ENCODE measurements at places on chromosomes 5 and 9.

DNA sequence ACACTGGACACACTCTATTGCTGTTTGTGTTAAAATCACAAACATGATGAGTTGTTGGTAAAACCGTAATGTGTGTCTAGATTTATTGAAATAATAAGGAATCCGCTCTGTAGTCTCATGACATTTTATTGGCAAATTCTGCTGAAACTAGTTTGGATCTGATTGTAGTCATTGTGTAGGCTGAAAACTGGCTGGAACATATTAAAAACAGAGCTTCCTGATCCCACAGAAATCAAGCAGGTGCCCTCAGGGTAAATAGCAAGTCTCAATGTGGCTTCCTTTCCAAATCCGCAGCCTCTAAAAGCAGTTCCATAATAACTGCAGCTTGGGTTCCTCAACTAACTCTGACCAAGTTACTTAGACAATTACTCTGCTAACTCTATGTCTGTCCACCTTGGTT is 427.5 kb upstream of the KIF2A start:
- no peak for DNase-seq
- no peaks in the 10 kb centered on the region for H3K4me1 ChIP-seq
- no peak overlapping the region for H3K27ac ChIP-seq
- H3K36me3 ChIP-seq, result no peaks in the 10 kb centered on the region

DNA sequence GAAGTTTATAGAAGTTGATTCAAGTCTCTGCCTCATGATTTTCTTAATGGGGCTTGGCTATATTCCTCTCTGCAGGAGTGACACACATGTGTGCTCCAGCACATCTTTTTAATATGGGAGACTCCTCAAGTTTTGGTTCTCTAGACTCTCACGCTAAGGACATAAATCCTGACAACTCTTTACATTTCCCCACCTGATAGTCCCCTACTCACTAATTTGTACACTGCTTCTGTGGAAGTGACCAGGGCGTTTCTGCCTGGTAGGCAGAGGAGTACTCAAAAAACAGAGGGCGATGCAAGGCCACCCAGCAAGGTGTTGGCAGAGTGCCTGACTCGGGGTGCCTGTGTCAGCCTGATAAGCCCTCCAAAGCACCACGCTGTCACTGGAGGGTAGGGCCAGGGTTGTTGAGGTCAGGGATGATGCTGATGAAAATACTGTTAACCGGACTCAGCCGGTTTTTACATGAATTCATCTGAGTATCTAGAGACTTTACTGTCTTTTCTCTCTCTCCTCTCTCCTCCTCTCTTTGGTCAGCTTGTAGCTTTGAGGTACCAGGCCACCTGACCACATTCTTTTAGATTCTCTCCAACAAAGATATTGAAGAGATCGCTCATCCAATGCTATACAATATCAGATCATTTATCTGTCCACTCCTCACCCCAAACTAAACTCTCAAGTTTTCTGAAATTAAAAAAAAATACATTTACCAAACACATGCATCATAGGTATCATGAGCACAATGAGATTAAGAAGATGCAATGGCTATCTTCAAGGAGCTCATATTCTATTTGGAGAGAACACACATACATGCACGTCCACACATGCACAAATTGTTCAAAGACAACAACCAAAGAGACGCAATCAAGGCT is 205.2 kb downstream of the PIK3R1 start:
- no peak overlapping the region for H3K4me3 ChIP-seq
- H3K27me3 ChIP-seq, result no peaks in the 10 kb centered on the region
- H3K4me1 ChIP-seq, result peaks cover 12% of the 10 kb centered on the region

- H3K36me3 ChIP-seq, result no peaks in the 10 kb centered on the region
- H3K27ac ChIP-seq, result no peak overlapping the region
- DNase-seq, result no peak
- H3K4me3 ChIP-seq, result no peak overlapping the region
- H3K27me3 ChIP-seq, result no peaks in the 10 kb centered on the region
These were observed 182.8 kb downstream of the SEMA5A start for GRCh38 chr5:9363026-9363425.

GRCh38 chr5:127186657-127187056 is 103.9 kb upstream of the MEGF10 start:
- peaks cover 7% of the 10 kb centered on the region for H3K27me3 ChIP-seq
- DNase-seq, result no peak
- H3K4me3 ChIP-seq, result no peak overlapping the region
- H3K4me1 ChIP-seq, result no peaks in the 10 kb centered on the region

- DNase-seq, result no peak
- H3K27ac ChIP-seq, result no peak overlapping the region
- no peak overlapping the region for H3K4me3 ChIP-seq
- H3K4me1 ChIP-seq, result no peaks in the 10 kb centered on the region
These were observed 271.0 kb downstream of the FSTL4 start for GRCh38 chr5:133341296-133341695.

DNA sequence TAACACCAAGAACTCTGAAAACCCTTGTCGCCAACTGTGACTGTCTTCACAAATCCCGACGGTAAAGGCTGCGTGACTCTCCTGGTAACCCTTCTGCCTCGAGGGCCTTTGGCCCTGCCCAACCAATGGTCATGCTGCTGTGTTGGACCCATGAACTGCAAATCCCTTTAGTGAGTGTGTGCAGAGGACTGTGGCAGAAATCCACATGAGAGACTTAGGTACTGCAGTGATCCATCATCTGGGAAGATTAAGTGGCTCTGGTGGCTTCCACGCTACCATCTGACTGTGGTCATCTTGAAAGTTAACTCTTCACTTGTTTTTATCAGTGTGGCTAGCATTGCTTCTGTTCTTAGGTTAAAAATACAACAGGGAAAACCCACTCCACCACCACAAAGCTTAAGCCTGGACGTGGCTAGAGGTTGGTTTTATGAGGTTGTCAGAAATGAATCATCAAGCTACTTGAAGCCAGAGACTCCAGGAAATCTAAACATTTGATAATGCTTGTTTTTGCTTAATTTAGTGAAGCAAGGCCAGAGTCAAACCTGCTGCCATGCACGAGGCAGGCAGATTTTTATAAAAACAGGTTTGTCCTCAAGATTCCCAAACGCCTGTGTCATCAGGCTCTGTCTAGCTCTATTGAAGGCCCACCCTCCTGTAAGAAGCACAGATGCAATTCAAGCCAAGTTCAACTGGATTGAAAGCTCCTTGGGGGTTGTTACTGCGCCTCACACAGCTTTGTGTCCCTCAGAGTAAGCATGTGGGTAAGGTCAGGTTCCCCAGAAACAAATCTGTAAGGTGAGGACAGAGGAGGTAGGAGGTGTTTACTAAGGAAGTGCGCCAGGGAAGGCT is 52.7 kb upstream of the ERCC6L2 start:
- H3K36me3 ChIP-seq, result no peaks in the 10 kb centered on the region
- no peak overlapping the region for H3K4me3 ChIP-seq
- DNase-seq, result no peak
- peaks cover 11% of the 10 kb centered on the region for H3K4me1 ChIP-seq

DNA sequence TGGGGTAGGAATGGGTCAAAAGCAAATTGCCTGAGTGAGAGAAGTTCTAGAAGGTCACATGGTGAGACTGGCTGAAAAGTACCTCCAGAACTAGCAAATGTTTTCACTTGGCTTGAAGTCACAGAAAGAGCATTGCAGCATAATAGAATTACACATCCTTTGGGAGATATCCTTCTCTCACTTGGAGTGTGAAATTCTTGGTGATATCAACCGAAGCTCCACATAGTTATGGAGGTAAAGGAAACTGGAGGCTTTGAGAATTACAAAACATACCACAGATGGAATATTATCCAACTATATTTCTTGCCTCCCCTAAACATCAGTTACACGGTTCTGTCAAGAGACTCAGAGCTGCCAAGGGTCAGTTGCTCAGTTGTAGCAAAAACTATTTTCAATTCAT is 182.4 kb downstream of the SEMA5A start:
- DNase-seq, result no peak
- no peaks in the 10 kb centered on the region for H3K4me1 ChIP-seq
- no peak overlapping the region for H3K27ac ChIP-seq
- no peak overlapping the region for H3K4me3 ChIP-seq
- H3K36me3 ChIP-seq, result no peaks in the 10 kb centered on the region

- H3K27me3 ChIP-seq, result no peaks in the 10 kb centered on the region
- DNase-seq, result no peak
- H3K36me3 ChIP-seq, result peaks cover 17% of the 10 kb centered on the region
These were observed 59.5 kb downstream of the CAMSAP1 start for GRCh38 chr9:135847833-135848232.
